ENCODE measurements at places on chromosomes 11 and 22.

DNA sequence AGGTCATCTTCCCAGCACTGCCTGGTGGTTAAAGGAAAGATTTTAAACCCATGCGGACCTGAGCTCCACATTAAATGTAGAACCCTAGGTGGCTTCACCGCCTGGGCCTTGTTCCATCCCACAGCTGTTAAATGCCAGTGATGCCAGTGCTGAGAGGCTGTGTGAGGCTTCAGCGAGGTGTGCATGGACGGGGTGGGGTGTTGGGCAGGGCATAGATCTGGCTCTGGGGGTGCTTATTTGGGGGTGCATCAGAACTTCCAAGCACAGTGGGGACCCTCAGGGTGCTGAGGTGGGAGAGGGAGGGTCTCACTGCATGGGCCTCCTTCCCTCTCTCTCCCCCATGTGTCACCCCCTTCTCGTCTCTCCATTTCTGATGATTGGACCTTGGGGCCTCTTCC is 90.1 kb upstream of the B3GAT1 start:
- DNase-seq, result no peak

DNA sequence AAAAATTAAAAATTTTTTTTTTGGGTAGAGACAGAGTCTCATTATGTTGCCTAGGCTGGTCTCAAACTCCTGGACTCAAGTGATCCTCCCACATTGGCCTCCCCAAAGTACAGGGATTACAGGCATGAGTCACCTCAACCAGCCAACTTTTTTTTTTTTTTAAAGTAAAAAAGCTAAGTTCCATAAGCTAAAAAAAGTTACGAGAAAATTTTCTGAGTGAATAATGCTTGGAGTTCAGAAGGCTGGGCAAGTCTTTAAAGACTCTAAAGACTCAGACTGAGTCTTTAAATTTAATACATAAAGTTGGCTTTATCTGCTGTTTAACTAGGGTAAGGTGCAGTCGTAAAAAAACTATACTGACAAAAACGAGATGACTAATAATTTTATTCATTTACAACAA is 5.6 kb downstream of the DDX6 start:
- DNase-seq, result no peak

- DNase-seq, result no peak
Observed at GRCh38 chr11:46599340-46600193, 5.7 kb upstream of the AMBRA1 start.

DNA sequence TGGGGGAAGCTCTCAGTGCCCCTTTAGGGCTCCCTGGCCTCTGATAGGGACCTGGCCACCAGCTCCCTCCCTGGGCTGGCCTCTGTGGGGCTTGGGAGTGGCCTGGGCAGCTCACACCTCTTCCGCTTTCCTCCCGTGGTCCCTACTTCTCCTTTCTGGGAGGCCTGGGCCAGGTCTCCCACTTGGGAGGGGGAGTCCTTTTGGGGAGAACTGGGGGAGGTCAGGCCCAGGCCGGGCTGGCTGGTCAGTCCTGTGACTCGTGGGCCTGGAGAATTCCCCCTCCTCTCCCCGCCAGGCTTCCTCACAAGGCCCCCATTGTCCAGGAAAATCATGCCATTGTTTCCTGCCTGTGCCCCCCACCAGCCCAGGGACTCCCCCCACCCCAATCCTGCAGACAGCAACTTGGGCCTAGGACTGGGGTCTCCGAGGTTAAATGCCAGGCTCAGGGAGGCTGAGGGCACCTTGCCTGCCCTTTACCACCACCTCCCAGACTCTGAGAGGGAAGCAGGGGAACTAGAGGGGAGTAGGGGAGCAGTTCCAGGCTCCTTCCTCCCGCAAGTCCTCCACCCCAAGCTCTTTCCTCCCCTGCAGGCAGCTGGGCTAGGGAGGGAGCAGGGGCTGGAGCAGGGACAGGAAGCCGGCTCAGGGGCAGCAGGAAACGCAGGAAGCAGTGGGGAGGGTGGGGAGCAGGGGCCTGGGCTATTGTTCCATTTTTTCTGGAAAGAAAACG is 2.8 kb downstream of the MAP3K11 start:
- DNase-seq, result peak; percentile 92

DNA sequence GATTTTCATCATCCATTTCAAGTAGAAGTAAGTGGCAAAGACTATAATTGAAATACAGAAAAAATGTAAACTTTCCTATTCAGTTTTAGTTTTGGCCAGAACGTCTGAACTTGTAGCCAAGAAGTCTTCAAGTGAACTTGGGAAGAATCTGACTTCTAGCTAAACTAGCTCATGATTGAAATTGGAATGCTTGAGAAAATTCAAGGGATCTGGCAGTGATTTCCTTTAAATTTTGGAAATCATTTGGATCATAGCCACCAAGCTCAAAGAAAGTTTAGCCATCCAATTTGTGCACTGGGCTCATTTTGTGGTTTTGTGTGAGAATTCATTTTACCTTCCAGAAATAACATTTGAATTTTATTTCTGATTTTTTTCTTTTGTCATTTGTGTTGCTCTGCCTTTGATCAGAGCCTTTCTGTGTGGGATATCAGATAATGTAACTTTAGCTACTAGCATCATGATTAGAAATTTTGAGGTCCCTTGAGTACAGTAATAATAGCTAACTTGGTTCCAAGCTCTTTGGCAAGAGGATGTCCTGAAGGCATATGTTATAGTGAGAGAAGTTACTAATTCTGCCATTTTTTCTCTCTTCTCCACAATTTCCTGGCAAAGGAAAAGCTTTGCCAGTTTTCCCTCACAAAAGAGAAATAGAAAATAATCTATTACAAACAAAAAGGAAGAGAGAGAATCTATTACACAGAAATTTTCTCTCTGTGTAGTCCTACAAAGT is 2123.7 kb upstream of the RAG2 start:
- DNase-seq, result no peak

DNA sequence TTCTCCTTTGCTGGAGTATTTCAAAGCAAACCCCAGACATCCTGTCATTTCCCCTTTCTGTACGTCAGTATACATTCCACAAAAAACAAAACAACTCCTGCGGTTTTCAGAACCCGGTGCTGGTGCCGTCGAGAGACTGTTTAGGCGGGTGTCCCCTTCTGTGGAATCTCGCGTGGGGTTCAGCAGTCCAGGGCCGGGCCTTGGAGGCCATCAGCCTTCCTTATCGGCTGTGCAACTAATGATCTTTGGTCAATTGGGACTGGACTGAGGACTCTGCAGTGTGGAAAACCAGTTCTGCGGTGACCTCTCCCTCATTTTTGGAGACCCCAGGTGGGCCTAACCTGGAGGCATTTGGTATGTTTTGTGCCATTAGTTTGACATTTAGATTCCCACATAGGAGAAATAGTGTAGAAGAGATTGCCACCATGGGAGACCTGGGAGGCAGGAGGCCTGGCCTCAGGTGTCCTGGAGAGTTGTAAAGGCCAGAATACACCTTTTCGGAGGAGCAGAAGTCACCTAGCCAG is 84.4 kb downstream of the TBC1D22A start:
- no peak for DNase-seq

- no peak for DNase-seq
Observed at GRCh38 chr11:3148990-3149851, 15.9 kb downstream of the OSBPL5 start.
